Stimulated activated CD4-positive, alpha-beta T cell treated with anti-CD3 and anti-CD28 coated beads, Interleukin-15, amount 100 ng/mL, for 48 hours (primary cell): ENCODE measurements at places on chromosomes 16 and 17.

DNA sequence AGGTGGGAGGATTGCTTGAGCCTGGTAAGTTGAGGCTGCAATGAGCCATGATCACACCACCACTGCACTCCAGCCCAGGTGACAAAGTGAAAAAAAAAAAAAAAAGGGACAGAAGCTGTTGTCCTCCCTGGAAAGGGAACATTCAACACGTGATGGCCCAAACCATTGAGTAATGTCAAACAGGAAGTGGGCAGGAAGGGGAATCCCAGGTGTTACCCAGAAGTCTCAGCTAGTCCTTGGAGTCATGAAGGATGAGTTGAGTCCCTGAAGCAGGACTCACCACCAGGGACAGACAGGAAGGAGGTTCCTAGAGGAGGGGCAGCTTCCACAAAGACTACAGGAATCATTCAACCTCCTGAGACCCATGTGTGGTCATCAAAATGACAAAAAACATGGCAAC lies 19.8 kb upstream of the CMIP start:
- no peak for DNase-seq

GRCh38 chr17:61211236-61211635 lies 188.4 kb upstream of the TBX2 start:
- DNase-seq = no peak

DNA sequence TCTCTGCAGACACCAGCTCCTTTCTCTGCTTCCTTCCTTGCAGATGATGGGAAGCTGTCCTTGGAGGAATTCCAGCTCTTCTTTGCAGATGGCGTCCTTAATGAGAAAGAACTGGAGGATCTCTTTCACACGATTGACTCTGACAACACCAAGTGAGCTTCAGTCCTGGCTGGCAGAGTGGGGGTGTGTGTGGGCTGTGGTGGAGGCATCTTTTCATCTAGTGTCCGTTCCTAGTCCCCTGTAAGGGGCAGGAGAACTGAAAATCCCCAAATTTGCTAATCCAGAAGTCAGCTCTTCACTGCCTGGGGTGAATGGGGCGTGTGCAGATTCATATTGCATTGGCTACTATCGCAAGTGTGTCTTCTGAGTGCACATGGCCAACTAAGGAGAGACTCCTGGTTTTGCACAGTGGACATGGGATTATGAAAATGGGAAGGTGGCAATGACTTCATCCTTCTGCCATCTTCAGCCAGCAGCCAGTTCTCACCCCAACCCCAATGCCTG lies 10.4 kb downstream of the NECAB2 start:
- no peak for DNase-seq

GRCh38 chr17:17737961-17738894 lies 57.0 kb downstream of the RAI1 start:
- DNase-seq = no peak

GRCh38 chr17:65749479-65749878 lies 188.0 kb upstream of the AXIN2 start:
- no peak for DNase-seq

- DNase-seq = no peak
These were observed 2.4 kb upstream of the USP36 start for GRCh38 chr17:78842881-78843565.

- no peak for DNase-seq
These were observed 29.3 kb downstream of the ACTG1 start for GRCh38 chr17:81483085-81483861.
